NCI-H1417 (cell line): ENCODE measurements at places on chromosomes 16 and 17.
A peak's percentile ranks its signal among the peaks of the same experiment; 100 is the strongest.

DNA sequence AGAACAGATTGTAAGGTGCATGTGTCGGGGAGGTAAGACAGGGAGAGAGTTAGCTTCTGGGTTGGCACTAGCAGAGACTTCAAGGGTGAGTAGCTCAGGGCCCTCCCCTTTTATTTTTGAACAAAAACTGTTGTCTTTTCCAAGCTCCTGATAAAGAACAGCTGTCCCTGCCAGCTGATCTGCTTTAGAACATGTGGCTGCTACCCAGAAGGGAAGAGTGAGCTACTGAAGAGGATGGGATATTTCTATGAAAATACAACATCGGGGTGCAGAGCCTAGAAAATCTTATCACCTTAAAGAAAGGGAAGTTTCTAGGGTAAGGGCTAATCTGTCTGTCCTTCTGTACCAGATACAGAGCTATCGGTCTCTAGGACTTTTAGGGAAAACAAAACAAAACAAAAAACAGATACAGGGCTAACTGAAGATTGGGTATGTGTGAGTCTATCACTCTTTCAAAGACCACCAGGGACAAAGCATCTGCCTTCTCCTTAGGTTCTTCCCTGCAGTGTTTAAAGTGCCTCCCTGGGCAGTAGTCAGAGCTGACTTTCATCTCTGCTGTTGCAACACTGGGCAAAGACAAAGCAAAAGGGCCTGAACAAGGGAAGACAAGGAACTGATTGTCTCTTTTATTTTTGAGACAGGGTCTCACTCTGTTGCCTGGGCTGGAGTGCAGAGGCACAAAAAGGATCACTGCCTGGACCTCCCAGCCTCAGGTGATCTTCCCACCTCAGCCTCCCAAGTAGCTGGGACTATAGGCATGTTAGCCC lies 5.0 kb upstream of the DHRS13 start:
- DNase-seq = no peak

- DNase-seq = peak; percentile 67
These were observed 331.3 kb downstream of the SEC14L1 start for GRCh38 chr17:77471984-77472461.

DNA sequence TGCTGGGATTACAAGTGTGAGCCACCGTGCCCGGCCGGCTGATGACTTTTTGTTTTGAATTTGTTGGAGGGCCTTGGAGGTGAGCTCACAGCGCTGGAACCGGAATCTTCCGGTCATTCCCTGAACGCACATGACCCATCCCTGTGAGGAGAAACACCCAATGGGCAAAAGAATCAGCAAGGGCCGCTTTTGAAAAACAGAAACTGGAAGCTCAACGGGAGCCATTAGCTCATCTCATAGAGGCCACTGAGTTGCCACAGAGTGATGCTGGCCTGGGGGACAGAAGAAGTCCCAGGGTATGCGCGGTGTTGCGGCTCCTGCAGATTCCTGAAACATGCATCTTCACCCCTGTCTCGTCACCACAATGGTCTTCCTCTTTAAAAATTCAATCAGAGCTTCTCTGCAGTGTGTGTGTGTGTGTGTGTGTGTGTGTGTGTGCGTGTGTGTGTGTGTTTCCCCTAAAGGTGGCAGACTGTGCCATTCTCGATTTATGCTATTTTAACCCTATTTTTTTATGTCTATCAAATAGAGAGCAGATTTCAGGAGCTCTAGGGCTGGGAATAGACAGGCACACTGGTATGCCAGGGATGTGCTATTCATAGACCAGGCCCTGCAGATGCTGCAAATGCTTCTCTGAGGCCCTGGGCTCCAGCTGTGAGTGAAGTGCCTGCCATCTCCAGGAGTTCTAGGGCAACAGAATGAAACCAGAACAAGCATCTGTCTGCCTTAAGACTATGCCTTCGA lies 68.3 kb downstream of the MARCHF10 start:
- DNase-seq = peak; percentile 2

DNA sequence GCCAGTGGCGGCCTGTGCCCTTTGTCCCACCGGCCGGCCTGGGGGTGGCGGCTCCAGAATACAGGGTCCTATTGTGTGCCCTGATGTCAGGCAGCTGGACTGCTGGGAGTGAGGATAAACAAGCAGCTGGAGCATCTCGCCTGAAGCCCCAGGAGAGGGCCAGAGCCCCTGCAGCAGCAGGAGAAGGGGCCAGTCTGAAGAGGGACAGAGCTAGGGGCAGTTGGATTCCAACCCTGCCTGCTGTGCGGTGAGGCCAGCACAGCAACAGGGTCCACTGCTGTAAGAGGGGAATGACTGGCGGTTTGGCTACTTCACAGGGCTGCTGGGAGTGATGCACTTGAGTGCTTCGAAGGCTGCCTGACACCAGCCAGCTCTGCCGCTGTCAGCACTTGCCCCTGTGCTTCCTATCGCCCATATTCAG lies 25.0 kb downstream of the RAB11FIP4 start:
- DNase-seq = no peak

DNA sequence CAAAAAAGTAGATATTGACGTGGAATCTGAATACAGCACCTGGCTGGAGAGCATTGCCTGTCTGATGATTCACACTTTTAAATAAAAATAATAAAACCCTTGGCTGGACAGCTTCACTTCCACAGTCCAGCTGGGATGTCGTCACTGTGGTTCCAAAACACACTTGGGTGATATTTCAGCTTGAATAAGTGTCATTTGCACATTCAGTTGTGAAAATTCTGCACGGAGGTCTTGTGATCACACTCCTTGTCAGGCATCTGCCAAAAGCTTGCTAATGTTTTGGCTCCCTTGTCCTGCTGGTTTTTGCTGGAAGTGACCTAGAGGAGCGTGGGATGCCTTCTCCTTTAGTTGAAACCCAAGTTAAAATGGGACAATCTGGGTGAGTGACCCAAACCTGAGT lies 60.7 kb downstream of the PCTP start:
- no peak for DNase-seq

DNA sequence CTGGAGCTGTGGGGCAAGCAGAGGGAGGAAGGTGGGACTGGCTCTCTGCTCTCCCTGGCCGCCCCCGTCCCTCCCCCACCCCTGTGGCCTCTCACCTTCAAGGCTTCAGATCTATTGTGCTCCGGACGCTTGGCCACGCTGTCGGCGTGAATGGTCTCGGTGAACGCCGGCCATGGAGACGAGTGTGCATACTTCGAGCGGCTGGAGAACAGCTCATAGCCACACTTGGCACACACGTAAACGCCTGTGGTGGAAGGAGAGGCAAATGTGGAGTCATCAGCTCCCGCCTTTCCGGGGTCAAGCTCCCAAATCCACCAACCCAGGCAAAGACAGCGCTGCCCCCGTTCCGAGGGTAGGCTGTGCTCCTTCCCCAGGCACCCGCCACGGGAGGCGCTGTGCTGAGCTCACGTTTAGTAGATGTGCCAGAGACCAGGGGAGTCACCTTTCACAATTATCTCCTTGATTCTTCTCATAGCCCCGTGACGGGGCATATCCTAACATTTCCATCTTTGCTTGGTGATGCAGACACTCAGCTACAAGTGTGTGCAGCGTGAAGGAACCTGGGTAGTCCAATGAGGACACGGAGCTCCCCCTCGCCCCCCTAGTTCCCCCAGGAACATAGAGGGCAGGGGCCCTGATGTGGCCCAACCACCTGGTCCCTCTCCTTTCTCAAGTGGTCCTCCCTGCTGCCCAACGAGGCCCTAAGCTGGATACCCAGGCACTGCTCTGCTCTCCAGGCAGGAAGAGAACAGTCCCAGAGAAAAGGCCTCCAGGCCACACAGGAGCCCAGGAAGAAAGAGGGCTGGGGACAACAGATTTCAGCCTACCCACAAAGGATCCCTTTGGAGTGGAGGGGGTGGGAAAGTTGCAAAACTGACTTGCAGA lies 1.6 kb downstream of the MSRB1 start:
- DNase-seq = no peak

GRCh38 chr17:66310528-66311148 lies 8.2 kb downstream of the PRKCA start:
- DNase-seq = no peak

DNA sequence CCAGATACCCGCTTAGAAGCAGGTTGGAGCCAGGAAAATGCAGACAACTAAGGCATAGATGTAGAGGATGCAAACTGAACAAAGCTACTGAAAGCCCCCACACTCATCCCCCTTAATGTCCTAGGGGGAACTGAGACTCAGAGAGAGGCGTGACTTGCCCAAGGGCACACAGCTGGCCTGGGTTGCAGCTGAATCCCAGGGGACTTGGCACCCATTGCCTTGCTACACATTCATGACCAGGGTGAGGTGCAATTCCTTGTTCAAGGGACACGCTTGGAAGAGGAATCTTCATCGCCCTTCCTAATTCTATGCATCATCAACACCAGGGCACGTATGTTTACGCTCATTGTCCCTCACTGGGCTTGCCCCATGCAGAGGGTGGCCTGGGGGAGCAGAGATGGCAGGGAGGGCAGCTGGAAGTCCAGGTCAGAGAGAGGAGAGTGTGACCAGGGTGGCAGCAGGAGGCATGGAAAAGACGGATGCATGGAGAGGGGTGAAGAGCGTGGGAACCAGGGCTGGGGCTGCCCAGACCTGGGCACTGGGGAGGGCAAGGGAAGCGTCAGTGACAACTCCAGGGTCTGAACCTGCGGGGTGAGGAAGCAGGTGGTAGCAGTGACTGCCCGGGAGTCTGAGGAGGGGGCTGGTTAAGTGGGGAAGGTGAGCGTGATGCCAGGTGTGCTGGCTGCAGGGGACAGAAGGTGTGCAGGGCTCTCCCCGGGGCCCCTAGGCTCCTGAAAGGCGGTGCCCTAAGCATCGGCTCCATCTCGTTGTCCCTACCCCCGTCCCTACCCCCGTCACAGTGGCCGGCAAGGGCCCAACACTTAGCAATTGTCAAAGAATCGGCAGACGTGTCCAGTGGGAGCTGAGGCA lies 267.1 kb upstream of the TNRC6C start:
- no peak for DNase-seq

DNA sequence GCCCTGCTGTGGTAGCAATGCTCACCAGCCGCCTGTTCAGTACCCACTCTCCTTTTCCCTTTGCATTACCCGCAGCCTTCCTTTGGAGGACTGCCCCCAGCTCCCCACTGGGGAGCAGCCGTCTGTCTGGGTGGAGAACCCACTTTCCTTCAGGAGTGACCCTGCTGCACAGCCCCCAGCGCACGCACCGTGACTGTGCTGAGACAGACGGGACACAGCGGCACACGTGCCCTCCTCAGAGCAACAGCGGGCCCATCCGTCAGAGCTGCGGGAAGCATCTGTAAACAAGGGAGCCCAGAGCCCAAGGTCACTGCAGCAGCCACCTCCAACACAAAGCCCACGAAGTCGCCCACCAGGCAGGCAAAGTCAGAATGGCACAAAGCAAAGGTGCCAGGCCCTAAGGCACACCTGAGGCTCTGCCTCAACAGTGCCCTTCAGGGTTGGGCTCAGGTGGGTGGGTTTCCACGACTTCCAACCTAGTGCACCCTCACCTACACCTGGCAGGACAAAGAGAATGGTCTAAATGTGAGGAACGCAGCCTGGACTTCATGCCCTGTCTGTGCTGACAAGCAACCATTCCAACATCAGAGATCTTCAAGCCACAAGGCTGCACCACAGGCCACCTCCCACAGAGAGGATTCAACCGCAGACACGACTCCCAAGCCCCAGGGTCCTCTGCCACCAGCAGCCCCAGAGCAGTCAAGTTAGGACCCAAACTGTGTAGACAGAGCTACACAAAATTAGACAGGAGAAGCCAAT lies 9.9 kb downstream of the AXIN1 start:
- no peak for DNase-seq

DNA sequence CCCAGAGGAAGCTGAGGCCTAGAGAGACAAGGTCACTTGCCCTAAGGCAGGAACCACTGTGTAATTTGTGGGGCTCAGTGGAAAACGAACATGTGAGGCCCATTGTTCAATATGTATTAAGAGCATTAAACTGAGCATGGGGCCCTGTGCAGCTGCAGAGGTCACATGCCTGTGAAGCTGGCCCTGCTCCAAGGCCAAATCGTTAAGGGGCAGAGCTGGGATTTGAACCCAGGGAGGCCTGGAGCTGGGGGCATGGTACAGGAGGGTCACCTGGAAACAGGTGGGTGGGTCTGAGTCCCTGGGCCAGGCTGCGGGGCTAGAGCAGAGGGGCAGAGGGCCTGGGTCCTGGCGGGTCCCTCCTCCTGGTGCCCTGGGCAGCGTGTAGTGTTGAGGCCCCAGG lies 19.7 kb downstream of the C16orf74 start:
- no peak for DNase-seq

DNA sequence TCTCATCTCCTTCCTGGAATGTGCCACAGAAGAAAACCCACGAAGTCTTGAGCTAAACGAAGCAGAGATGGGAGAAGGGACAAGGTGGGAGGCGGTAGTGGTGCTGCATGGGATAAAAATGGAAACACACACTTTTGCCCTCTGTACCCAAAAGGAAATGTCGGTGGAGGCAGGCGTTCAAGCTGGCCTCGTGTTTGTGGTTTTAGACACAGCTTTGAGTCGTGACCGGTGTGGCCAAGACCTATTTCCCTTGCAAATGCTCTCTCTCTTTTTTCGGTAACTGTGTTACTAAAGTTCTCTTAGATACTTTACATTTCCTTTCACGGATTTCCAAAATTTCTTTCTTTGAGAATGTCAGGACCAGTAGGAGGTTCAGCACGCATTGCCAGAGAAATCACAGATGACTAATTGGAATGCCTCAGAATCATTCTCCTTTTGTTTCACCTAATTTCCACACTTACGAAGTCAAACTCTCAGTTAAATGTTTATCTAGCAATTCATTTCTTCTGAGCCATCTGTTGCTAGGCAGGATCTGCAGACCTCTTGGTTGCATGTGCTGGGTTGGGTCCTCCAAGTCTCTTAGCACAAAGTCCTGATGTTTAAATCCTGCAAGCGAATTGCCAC lies 412.3 kb downstream of the MAF start:
- DNase-seq = no peak

DNA sequence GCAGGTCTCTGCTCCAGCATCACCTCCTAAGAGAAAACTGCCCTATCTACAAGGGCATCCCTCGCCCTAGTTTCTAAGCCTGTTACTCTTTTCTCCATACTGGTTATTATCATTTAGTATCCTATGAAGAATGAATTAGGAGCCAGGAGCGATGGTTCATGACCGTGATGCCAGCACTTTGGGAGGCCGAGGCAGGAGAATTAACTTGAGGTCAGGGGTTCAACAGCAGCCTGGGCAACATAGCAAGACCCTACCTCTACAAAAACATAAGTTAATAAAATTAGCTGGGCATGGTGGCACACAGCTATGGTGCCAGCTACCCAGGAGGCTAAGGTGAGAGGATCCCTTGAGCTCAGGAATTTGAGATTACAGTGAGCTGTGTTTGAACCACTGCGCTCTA lies 7.2 kb downstream of the EARS2 start:
- no peak for DNase-seq

GRCh38 chr17:78682363-78682762 lies 99.7 kb downstream of the CYTH1 start:
- DNase-seq = no peak

GRCh38 chr17:8851600-8851999 lies 15.9 kb downstream of the PIK3R6 start:
- no peak for DNase-seq

DNA sequence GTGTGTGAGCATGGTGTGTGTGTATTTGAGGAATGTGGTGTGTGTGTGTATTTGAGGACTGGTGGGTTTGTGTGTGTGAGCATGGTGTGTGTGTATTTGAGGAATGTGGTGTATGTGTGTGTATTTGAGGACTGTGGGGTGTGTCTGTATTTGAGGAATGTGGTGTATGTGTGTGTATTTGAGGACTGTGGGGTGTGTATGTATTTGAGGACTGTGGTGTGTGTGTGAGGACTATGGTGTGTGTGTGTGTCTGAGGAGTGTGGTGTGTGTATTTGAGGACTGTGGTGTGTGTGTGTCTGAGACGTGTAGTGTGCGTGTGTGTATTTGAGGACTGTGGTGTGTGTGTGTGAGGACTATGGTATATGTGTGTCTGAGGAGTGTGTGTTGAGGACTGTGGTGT lies 18.0 kb upstream of the CACNG1 start:
- DNase-seq = no peak

GRCh38 chr17:39096508-39097149 lies 54.8 kb downstream of the PLXDC1 start:
- DNase-seq = peak; percentile 7
